Daoy (cell line): ENCODE measurements at places on chromosomes 2 and 18.

GRCh38 chr2:62705859-62706720 is 577 bp downstream of the EHBP1 start:
- DNase-seq, result peak; percentile 53

DNA sequence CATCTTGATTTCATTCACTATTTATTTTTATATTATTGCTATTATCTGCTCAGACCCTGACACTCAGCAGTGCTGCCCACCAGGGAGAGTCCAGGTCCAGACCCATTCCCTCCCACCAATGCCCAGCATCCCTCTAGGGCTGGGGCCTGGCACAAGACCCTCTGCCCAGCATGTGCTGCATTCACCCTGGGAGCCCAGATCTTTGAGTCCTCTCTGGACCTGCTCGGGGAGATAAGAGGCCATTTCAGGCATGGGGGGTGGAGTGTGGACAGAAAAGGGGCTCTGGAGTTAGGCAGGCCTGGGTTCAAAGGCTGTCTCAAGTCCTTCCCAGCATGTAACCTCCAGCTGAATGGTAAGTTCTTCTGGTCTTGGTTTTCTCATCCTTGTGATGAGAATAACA is 209.6 kb downstream of the CYP26B1 start:
- no peak for DNase-seq

GRCh38 chr2:65159906-65160305 is 30.0 kb upstream of the RAB1A start:
- DNase-seq, result no peak

DNA sequence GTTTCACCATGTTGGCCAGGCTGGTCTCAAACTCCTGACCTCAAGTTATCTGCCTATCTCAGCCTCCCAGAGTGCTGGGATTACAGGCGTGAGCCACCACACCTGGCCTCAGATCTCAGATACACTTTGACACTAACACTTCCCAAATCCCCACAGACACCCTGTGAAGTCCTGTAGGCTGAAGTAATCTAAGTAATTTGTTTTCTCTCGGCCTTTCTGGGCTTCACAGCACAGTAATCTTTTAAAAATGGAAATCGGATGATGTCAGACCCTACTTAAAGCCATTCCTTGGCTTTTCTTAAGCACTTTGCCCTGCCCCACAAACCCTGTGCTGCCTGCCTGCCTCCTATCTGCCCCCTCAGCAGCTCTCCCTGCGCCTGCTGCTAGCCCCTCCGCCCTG is 16.2 kb downstream of the ATIC start:
- no peak for DNase-seq

GRCh38 chr2:234126146-234126470 is 75.6 kb downstream of the SPP2 start:
- no peak for DNase-seq

DNA sequence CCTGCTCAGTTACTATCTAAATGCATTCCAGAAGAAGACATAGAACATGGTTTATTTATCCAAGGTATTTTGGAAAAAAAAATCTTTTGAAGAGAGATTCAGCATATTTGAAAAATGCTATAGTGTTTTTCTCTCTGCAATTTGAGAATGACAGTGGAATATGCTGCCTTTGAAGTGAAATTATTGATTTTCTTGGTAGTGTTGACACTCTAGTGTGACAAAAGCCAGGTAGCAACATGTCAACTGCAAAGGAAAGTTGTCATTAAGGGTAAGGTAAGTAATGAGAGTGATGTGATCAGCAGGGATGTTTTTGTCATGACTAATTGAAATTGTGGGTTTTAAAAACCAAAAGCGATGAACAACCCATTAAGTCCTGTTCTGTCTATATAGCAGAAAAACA is 1387.1 kb upstream of the TMEFF2 start:
- no peak for DNase-seq

- DNase-seq, result no peak
These were observed 39.6 kb downstream of the METTL4 start for GRCh38 chr18:2531751-2532150.

- DNase-seq, result no peak
These were observed 1207.3 kb upstream of the FAM98A start for GRCh38 chr2:34806396-34806795.

- no peak for DNase-seq
These were observed 178.2 kb upstream of the EPHA4 start for GRCh38 chr2:221750316-221750715.

- DNase-seq, result no peak
These were observed 81.1 kb downstream of the ACVR2A start for GRCh38 chr2:147925886-147926285.

DNA sequence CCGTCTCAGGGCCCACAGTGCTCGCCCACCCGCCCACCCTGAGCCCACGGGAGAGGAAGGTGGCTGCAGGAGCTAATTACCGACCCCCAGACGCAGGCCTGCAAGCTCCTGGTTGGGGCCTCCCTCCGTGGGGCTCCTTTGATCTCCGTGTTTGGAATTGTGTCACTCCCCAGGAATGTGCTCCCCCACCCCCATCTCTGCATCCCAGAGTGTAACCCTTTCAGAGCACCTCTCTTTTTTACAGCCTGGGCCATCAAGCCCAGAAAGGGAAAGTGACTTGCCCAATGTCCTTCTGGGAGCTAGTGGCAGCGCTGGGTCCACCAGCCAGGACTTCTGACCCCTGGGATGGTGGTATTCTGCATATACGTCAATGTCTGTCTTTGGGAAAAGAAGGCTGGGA is 335.1 kb downstream of the CYRIA start:
- peak; percentile 50 for DNase-seq

GRCh38 chr2:196466581-196466980 is 172.9 kb upstream of the CCDC150 start:
- no peak for DNase-seq

DNA sequence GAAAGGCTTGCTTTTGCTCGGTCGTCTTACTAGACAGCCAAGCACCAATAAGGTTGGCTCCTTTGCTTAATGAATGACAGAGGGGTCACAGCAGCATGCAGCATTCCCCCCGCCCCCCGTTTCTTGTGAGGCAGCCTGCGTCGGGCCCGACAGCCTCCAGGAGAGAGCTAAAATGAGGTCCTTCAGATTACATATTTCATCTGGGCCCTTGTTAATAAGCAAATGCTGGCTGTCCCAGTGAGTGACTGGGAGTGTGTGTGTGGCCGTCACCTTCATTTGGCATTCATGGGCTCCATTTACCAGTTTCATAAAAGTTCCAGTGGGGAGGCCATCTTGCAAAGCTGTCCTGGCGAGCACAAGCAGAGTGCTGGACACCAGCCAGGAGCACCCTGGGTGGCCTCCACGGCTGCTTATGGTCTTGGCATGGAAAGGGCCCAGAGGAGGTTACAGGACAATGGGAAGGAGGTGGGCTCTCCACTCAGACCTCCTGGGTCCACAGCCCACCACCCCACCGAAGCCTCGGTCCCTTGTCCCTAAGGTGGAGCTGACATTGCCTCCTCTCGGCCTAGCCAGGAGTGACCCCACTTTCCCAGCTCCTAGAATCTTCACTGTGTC is 37.2 kb downstream of the ODC1 start:
- no peak for DNase-seq

GRCh38 chr2:147325990-147326389 is 518.8 kb upstream of the ACVR2A start:
- no peak for DNase-seq

GRCh38 chr18:62066102-62066818 is 120.6 kb downstream of the PIGN start:
- DNase-seq, result no peak

DNA sequence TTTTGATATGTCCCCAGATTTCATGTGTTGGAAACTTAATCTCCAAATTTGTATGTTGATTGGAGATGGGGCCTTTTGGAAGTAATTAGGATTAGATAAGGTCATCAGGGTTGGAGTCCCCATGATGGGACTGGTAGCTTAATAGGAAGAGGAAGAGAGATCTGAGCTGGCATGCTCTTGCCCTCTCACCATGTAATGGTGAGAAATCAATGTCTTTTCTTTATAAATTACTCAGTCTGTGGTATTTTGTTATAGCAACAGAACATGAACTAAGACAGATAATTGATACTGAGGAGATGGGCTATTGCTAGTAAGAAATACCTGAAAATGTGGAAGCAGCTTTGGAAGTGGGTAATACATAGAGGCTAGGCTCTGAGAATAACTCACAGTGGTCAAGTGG is 48.0 kb downstream of the CDC42EP3 start:
- DNase-seq, result no peak

GRCh38 chr2:50732796-50733195 is 299.1 kb downstream of the NRXN1 start:
- no peak for DNase-seq

DNA sequence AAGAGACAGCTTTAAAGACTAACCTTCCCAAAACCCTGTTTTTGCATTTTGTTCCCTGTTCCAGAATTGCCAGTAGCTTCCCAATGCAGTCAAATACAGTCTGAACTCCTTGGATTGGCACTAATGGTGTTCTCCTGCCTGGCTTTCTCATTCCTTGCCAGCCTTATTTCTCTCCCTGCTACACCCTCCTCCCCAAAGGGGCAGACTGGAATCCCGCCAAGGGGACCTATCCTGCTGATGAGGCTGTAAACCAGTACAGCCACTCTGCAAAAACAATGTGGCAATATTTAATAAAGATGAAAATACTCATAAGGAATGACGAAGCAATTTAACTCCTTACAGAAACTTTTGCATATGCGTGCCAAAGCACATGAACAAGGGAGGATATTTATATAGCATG is 4.5 kb upstream of the SLC4A5 start:
- DNase-seq, result no peak

DNA sequence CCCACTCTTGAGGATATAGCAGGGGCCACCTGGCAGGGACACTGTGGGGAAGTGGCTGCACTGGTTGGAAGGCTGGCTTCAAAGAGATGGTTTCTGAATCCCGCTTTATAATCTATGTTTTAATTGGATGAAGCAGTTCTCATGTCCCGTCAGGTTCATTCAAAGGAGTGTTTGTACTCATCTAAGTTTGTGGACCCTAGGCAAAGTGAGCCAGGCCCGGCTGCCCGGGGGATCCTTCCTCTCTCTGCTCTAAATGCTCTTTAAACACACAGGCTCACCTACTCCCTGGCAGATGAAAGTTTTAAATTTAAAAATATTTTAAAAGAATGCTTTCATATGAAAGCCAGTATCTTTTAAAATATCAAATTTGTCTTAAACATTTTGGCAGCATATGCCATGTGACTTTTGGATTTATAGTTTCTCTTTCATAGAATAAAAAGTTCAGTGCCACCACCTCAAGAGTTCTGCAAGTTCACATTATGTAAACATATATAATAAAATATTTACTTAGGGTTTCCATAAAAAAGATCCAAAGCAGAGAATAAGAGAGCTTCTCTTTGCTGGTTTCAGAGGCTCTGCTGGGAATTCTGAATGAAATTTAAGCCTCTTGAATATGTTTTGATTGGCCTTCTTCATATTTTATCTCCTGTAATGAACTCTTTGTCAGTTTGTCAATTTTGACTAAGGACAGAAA is 143.5 kb upstream of the ALPP start:
- DNase-seq, result no peak

DNA sequence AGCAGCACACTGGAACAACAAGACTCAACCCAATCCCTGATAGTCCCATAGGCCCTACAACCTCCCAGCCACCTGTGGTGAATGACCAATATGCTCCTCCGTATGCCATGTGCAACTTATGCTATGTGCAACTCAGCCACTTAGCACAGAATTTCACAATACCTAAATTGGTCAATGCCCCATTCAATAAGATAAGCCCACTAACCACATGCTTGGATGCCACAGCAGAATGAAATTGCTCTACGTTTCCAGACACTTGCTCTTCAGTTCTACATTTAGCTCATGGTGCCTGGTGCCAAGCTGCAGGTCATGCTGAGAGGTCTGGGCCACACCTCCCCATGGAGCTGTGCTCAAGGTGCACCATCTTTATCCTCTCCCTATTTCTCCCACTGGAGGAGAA is 159.8 kb downstream of the EN1 start:
- no peak for DNase-seq

GRCh38 chr18:48573632-48574283 is 34.9 kb downstream of the CTIF start:
- DNase-seq, result no peak

GRCh38 chr2:10834068-10834655 is 21.6 kb upstream of the PDIA6 start:
- DNase-seq, result peak; percentile 22

DNA sequence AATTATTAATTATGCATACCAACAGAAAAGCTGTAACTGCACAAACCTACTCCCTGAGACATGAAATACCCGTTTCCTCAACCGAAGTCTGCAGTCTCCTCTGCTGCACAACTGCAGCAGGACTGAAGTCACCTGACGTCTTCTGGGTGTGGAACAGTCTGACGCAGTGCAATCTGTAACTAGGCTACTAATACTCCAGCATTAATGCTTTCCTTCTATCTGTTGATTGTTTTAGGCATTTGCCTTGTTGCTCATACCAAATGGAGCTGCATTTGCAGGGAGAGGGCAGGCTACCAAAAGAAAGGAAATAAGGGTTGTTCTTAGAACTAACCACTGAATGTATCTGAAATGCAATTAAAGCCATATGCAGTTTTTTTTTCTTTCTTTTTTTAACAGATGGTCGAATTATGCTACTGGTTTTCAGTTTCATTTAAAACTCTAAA is 40.1 kb downstream of the RTN4 start:
- no peak for DNase-seq

GRCh38 chr18:9859232-9859631 is 26.5 kb upstream of the TXNDC2 start:
- DNase-seq, result no peak

- no peak for DNase-seq
These were observed 82.6 kb downstream of the MTA3 start for GRCh38 chr2:42651057-42651456.

- no peak for DNase-seq
These were observed 147.9 kb upstream of the ID2 start for GRCh38 chr2:8533923-8534322.

DNA sequence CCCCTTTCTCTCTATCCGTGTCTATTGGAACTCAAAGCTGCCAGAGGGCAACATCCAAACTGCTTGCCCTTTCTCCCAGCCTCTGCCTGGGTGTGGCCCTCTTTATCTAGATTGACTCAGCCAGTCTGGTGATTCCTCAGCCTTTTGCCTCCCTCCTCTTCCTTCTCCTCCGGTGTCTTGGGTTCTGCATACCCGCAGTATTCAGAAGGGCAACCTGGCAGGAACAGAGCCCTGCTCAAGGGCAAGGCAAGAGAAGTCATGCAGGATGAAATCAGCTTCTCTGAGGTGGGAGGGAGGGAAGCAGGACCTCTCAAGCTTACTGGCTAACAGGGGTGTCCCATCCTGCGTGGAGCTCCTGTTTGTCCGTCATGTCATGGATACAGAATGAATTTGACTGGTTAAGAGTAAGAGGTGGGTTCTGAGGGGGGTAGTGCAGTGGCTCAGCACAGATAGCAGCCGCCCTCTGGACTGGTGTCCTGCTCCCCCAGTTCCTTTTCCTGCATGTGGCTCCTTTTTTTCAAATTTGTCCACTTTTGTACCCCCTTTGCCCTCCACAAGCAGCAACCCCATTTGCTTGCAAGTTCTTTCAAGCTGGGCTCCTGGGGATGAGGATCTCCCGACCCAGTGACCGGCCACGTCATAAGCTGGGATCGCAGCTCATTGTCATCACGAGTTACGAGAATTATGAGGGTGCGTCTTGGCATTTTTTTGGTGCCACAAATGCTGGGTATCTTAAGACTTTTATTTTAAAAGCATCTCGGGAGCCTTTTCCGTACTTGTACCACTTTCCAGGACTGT is 154.1 kb downstream of the FHOD3 start:
- DNase-seq, result peak; percentile 42
